Body of pancreas (tissue), 4 donors: ENCODE measurements at places on chromosomes 16 and 17. TPM values are rescaled to one million over a fixed set of nuclear protein-coding genes. Genes with fewer than 3 reads are reported as not detected.

The TSNAXIP1 gene
- 1.6 TPM for total RNA-seq

The SAMD14 gene
- not detected for total RNA-seq

The MYH8 gene
- total RNA-seq, result not detected

The NPIPB2 gene
- total RNA-seq, result 1.8 TPM

The KRT28 gene
- total RNA-seq, result not detected

The TNK1 gene
- total RNA-seq, result 12.7 TPM

The LYRM9 gene
- 11.7 TPM for total RNA-seq

The OSGIN1 gene
- total RNA-seq, result 5.2 TPM

The BCL6B gene
- total RNA-seq, result 8.9 TPM

The MYH2 gene
- total RNA-seq, result not detected

The HOXB5 gene
- not detected for total RNA-seq

The HS3ST3A1 gene
- not detected for total RNA-seq

The USH1G gene
- not detected for total RNA-seq

The TERB1 gene
- not detected for total RNA-seq

The SKAP1 gene
- total RNA-seq, result 4.0 TPM

The GP1BA gene
- not detected for total RNA-seq
